Activated CD4-positive, CD25-positive, alpha-beta regulatory T cell (primary cell): ENCODE measurements at places on chromosomes 11 and 22.

DNA sequence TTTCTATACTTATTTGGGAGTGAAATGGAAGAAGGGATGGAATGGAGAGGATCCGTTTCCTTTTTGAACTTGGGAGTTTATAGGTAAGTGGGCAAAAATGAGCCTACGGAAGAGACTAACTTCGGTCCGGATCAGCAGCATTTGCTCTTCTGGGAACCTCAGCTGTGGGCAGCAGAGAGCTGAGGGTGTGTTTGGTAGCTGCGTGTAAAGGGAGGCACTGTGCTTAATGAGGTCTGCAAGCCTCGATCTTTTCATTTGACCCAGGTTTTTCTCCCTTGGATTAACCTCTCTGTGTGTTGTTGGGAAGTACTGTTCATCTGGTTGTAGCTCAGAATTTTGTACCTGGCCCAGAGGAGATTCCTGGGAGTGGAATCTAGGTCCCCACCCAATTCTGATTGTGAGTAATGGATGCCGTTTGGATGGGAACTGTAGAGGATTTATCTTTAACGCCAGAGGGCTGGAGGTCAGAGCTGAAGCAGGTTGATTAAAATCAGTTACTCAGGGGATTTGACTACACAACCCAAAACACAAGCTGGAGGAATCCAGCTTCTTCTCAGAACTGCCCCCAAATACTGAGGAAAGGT lies 201.6 kb upstream of the SORL1-AS1 start:
- no peak for DNase-seq

GRCh38 chr11:86948733-86949132 lies 6.5 kb downstream of the FZD4 start:
- no peak for DNase-seq

DNA sequence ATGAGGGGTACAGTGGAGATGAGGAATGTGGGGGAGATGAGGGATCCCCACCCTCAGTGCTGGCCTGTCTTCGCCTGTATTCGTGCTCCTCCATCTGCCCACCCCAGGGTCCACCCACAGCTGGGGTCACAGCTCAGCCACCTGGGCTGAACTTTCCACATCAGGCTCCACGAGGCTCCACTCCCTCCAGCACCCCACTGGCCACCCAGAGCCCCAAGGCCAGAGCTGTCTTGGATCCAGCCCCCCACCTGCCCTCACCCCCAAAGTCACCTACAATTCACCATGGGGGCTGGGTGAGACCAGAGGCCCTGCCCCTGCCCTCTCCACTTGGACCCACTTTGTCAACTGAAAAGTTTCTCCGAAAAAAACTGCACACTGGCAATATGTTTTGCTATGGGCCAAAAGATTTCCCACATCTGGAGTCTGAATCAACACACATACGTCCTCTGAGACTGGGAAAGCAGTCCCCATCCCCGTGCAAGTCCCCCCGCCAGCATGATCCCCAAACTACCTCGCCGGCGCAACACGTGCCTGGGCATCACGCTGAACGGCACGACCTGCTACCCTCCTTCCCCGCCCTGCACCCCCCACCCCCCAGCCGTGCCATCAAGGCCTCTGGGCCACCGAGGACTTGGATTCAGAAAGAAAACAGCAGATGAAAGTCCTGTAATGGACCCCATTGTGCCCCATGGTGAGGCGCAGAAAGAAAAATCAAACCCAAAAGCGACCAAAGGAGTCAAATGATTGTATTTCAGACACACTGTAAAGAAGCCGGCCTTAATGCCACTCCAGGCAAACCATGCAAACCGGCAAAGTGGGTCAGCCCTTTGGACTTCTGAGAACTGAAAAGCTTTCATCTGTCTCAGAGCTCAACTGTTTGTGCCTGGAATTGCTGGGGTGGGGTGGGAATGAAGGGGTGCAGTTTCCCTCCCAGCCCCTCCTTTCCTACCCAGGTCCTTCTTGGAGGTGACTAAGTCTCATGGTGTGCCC lies 16.5 kb upstream of the GAL start:
- no peak for DNase-seq

DNA sequence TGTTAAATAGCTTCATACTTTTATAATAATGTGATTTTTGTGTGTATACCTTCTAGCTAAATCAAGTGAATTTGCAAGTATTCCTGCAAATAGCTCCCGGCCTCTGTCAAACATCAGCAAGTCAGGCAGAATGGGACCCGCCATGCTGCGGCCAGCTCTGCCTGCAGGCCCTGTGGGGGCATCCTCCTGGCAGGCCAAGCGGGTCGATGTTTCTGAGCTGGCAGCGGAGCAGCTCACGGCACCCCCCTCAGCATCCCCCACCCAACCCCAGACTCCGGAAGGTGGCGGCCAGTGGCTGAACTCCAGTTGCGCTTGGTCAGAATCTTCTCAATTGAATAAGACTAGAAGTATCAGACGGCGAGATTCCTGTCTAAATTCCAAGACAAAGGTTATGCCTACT lies 19.3 kb downstream of the GTSE1 start:
- DNase-seq = no peak

DNA sequence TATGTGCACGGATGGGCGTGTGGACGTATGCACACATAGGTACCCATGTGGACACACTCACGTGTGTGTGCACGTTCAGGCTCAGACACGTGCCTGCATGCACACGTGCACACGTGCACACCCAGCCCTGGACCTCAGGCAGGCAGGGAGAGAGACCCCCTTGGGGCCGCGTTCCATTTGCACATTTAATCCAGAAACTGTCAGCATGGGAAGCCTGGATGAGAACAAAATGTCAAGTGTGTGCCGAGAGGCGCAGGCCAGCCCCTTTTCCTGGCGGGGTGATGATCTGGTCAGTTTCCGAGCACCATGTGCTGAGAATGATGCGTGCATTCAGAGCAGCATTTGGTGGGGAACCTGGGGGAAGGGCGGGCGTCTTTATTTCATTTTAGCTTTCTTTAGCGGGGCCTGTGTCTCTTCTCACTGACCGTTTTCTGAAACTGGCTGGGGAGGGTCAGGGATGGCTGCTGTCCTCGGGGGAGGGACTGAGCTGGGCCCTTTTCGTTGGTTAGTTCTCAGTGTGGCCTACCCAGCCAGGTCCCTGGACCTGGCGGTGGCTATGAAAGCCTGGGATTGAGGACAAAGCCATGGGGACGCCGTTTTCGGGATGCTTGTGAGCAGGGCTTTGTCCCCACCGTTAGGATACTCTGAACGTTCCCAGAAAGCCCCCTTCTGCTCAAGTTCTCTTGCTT lies 96.3 kb downstream of the KCNQ1 start:
- DNase-seq = no peak

DNA sequence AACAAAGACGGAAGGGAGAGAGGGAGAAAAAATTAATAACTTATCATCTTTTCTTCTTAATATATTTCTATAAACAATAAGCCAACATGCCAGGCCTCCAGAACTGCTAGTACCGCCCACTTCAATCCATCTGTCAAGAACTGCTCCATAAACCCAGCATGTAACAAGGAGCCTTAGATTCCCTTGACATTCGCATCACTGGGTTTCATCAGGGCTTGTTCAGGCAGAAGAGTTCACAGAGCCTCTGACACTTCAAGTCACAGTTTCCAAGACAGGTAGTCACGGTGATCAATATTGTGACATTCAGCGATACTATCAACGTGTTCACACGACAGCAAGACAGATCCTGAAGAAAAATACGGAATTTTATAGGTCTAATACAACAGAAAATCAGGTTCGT lies 61.7 kb downstream of the LARGE2 start:
- DNase-seq = no peak

DNA sequence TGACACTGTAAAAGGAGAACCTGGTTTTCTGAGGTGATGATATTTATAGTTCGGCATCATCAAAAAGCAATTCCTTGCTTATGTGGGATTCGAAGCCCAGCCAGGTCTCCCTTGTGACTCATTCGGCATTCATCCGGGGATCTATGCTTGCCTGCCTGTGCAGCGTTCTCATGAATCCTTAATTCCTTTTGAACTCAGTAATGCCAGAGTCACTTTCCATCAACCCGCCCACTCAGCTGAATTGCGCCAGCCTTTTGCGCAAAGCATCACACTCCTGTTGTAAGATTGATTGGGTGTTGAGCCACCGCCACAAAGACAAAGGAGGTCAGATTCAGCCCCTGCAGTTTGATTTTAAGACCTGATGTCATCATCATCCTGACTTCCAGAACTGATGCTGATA lies 128.6 kb downstream of the SLC17A6 start:
- DNase-seq = no peak

DNA sequence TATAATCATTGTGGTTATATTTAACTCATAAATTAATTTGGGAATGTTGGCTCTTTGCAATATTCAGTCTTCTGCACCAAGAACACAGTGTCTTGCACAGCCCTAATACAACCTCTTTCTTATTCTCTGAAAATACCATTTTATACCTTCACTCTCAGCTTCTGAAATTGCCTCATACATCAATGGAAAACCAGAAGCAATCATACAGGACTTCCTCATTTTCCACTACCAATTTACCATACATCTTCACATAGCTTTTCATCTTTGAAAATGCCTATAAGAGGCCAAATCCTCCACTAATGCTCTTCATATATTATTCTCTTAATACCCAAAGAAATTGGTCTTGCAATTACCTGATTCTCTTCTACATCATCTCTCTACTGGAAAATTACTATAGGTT lies 4.3 kb upstream of the OR2AG1 start:
- no peak for DNase-seq

- DNase-seq = no peak
Observed at GRCh38 chr11:125720781-125721180, 25.3 kb upstream of the PATE1 start.

GRCh38 chr11:64654958-64655541 lies 64.0 kb downstream of the SLC22A12 start:
- DNase-seq = no peak

- DNase-seq = no peak
Observed at GRCh38 chr11:132632641-132633124, 899.6 kb downstream of the OPCML start.

DNA sequence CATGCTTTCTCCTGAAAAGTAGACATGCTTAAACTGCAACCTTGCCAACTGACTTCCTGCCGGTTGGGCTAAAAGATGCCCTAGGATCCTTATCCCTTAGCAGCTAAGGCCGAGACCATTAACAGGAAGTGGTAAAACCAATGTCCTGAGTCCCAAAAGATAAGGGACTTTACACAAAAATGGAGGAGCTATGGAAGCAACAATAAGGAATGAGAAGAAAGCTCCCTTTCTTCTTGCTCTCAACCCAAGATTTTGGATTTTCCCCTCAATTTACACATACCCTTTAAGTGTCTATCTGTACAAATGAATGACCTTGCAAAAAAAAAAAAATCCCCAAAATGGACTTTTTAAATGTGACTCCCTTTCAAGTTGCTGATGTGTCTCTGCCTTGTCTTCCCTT lies 11.1 kb downstream of the MRPL17 start:
- no peak for DNase-seq

DNA sequence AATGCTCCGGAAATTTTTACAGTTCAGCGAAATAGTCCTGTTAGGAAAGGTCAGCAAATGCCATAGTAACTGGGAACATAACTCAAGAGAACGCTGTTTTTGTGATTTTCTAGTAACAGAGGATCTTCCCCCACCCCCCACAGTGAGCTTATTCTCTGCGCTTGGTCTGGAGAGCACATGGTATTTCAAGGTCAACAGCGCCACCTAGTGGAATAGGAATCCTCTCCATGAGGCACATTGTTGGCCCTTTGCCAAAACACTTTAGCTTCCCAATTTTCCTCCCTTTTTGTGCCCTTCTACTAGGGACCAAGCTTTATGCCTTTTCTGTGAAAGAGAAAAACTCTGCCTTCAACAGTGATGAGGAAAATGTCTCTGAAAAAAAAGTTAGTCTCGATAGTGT lies 13.2 kb upstream of the OR4C12 start:
- no peak for DNase-seq

- no peak for DNase-seq
Observed at GRCh38 chr11:126207896-126208295, 3.6 kb downstream of the RPUSD4 start.

DNA sequence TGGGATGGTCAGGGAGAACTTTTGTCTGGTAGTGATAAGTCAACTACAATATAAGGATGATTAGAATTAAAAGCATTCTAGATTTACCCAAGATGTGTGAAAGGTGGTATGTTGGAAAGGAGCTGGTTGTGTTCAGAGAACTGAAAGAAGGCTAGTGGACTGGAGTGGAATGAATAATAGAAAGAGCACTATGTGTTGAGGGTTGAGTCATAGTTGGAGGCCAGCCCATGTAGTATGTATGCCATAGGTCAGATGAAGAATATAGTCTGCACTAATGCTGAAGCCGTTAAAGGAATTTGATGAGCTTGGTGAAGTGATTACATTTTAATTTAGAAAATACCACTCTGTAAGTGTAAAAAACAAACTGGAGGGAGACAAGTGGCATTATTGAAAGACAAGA lies 514.1 kb downstream of the CNTN5 start:
- no peak for DNase-seq

- no peak for DNase-seq
Observed at GRCh38 chr11:26326793-26327400, 5.0 kb upstream of the ANO3 start.

GRCh38 chr11:69538854-69539253 lies 57.4 kb downstream of the LINC01488 start:
- no peak for DNase-seq

GRCh38 chr11:101436511-101437142 lies 147.2 kb downstream of the TRPC6 start:
- no peak for DNase-seq

- DNase-seq = no peak
Observed at GRCh38 chr11:128251140-128251539, 336.2 kb downstream of the ETS1 start.

DNA sequence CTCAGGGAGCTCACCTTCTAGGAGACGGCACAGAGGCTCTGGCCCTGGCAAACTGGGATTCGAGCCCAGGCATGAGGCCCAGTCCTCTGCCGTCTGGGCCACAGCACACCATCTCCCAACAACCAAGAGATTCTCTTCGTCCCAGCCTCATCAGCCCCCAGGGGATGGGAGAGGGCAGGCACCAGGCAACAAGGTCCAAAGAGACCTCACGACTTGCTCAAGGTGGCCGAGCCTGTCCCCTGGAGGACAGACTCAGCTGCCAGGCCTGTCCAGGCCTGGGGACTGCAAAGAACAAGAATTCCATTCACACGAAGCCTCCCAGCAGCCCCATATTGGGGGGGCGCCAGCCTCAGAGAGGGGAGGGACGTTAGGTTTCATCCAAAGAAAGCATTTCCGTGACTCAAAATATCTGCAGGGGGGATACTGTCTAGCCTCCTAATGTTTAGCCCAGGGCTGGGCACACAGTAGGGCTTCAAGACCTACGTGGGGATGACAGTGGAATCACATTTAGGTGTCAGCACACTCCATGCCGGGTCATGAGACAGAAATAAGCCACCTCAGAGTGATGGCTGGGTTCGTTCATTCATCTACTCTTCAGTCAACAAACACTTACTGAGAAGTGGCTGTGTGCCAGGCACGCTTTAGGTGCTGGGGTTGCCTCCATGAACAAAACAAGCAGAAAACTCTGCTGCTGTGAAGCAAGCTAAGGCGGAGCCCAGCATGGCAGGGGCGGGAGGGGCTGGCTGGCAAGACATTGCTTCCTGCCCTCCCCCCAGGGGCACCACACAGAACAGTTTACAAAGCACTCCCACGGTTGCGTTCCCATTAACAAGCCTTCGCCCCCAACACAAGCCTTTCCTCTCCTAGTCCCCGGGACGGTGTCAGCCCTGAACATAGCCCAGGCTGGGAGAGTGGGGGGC lies 1.2 kb downstream of the CARNS1 start:
- peak; percentile 81 for DNase-seq
